Astrocyte of the spinal cord (primary cell): ENCODE measurements at places on chromosomes 7 and 10.

GRCh38 chr7:27576360-27576944 is 86.2 kb downstream of the HIBADH start:
- DNase-seq, result peak; percentile 48

DNA sequence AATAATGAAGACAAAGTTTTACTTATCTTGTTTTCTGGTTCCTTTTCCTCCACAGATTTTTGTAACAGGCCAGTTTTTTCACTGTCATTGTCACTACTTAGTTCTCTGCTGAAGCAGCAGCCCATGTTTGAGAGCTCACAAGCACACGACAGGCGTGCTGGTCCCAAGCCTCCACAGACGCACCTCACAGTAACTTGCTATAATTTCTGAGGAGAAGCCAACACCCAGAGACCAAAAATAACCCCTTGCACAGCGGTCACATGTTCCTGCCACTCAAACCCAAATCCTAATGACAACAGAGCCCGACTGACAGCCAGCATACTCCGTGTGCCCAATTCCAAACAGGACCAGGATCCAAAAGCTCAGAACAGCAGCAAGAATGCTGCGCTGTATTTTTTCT is 58.5 kb downstream of the LARP4B start:
- DNase-seq, result no peak

- DNase-seq, result no peak
These were observed 234.4 kb downstream of the ARL4A start for GRCh38 chr7:12921751-12922345.

GRCh38 chr7:33829536-33829935 is 75.8 kb upstream of the BMPER start:
- DNase-seq, result no peak

- no peak for DNase-seq
These were observed 156.2 kb upstream of the THSD7A start for GRCh38 chr7:11988186-11988585.

- no peak for DNase-seq
These were observed 14.7 kb downstream of the CCNY start for GRCh38 chr10:35351021-35351420.
